Lower lobe of right lung (tissue), 2 donors: ENCODE measurements at places on chromosomes 12 and 14. TPM values are rescaled to one million over a fixed set of nuclear protein-coding genes. Genes with fewer than 3 reads are reported as not detected.

- DNase-seq, result no peak
- no peak overlapping the region for H3K4me3 ChIP-seq
- H3K27me3 ChIP-seq, result no peaks in the 10 kb centered on the region
Measured at GRCh38 chr14:59678352-59678751, 101.7 kb upstream of the CCDC175 start.

DNA sequence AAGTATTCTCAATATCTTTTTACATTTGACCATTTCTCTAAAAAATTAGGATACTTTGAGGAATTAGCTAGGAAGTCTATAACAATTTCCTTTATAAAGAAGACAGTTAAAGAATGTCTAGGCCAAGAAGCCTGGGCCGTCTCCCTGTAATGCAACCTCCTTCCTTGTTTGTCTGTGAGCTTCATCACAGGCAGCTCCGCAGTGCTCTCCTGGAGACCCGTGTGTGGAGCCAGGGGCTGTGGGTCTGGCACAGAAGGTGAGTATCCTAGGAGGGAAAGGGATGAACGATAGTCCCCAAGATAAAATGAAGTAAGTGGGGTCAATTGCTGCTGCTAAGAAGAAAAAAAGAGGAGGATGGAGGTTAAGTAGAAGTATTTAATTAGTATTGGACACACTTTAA, 31.8 kb upstream of the ATP23 start:
- H3K4me1 ChIP-seq, result peaks cover 7% of the 10 kb centered on the region
- H3K27me3 ChIP-seq, result no peaks in the 10 kb centered on the region
- H3K4me3 ChIP-seq, result no peak overlapping the region
- no peaks in the 10 kb centered on the region for H3K36me3 ChIP-seq

DNA sequence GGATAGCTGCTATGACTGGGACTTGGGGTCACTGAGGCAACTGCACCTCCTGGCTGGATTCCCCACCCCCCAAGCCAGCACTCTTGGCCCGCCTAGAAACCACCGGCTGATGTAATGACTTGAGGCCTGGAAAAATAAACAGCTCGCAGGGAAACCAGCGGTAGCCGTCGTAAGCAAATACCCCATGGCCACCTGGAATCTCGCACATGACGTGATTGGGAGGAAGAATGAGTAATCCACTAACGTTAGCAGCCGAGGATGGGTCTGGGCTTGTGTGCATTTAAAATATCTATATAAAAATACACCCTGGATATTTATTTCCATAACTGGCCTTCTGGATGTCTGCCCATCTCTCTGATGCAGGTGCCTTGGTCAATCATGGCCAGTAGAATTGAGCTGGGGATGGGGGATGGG, 120.1 kb downstream of the SMOC1 start:
- no peak for DNase-seq
- no peaks in the 10 kb centered on the region for H3K4me1 ChIP-seq
- H3K27ac ChIP-seq, result no peak overlapping the region
- H3K27me3 ChIP-seq, result peaks cover 5% of the 10 kb centered on the region
- H3K4me3 ChIP-seq, result no peak overlapping the region

GRCh38 chr14:78278464-78279250, 108.5 kb downstream of the NRXN3 start:
- no peaks in the 10 kb centered on the region for H3K36me3 ChIP-seq
- H3K27ac ChIP-seq, result no peak overlapping the region
- H3K4me1 ChIP-seq, result peaks cover 3% of the 10 kb centered on the region
- no peak overlapping the region for H3K4me3 ChIP-seq

GRCh38 chr14:86961106-86961716, 1031.8 kb downstream of the GALC start:
- no peak overlapping the region for H3K4me3 ChIP-seq
- DNase-seq, result no peak
- H3K27ac ChIP-seq, result no peak overlapping the region
- H3K27me3 ChIP-seq, result no peaks in the 10 kb centered on the region
- no peaks in the 10 kb centered on the region for H3K36me3 ChIP-seq

- H3K27ac ChIP-seq, result no peak overlapping the region
- no peaks in the 10 kb centered on the region for H3K27me3 ChIP-seq
- DNase-seq, result no peak
- H3K36me3 ChIP-seq, result no peaks in the 10 kb centered on the region
Measured at GRCh38 chr12:47307680-47308399, 228.1 kb upstream of the AMIGO2 start.

GRCh38 chr12:53074283-53074998, 4.7 kb downstream of the SPRYD3 start:
- H3K27ac ChIP-seq, result peak overlapping the region; percentile 46
- peaks cover 62% of the 10 kb centered on the region for H3K36me3 ChIP-seq
- no peaks in the 10 kb centered on the region for H3K27me3 ChIP-seq

DNA sequence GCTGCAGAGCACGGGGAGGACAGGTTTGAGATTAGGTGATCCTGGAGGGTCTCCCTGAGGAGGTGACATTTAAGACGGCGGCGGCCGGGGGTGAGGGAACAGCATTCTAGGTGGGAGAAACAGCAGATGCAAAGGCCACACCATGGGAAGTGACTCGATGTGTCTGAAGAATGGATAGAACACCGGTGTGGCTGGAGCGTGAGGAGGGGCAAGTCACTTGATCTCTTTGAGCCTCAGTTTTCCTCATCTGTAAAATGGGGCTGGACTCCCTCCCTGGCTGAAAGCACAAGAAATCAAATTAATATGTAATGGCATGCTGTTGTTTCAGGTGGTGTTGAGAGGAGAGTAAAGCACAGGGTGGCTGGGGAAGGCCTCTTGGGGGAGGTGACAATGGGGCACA, 10.0 kb upstream of the NCOR2 start:
- peaks cover 6% of the 10 kb centered on the region for H3K4me1 ChIP-seq
- H3K36me3 ChIP-seq, result no peaks in the 10 kb centered on the region
- no peaks in the 10 kb centered on the region for H3K27me3 ChIP-seq
- DNase-seq, result no peak

GRCh38 chr12:24500831-24501230, 448.1 kb downstream of the BCAT1 start:
- no peak overlapping the region for H3K4me3 ChIP-seq
- no peaks in the 10 kb centered on the region for H3K27me3 ChIP-seq
- no peaks in the 10 kb centered on the region for H3K36me3 ChIP-seq

DNA sequence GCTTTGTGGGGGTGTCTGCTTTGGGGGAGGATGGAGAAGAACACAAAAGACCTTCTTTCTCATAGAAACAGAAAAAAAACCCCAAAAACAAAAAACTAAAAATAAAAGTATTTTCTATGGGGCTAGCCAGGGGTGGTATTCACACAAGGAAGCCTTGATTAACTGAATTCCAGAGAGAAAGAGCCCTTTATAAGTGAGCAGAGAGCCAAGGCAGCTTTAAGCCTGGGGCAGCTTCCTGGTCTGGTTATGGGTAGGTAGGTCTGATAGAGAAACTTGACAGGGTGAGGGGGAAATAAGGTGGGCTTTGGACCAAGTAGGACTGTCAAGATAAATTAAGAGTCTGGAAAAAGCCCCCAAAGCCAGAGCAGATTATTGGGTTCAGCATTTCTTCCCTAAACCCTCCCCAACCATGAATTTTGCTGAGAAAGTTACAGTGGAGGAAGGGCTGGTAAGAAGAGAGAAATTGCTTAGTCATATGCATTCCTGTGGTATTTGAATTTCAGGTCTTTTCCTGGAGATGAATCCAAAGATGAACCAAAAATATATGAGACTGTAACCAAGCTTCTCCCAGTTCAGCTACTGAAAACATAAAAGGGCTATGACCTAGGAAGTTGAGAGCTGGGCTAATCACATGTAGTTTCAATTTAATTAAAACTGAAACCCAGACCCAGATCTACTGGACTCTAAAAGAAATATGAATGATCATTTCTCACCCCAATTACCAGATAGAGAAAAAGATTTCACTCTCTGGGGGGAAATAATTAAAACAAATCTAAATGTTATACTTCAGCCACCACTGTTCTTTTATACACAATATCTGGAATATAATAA, 144.8 kb downstream of the TBC1D30 start:
- no peaks in the 10 kb centered on the region for H3K4me1 ChIP-seq
- no peaks in the 10 kb centered on the region for H3K36me3 ChIP-seq
- no peak overlapping the region for H3K4me3 ChIP-seq
- no peaks in the 10 kb centered on the region for H3K27me3 ChIP-seq

- H3K4me3 ChIP-seq, result no peak overlapping the region
- H3K27me3 ChIP-seq, result no peaks in the 10 kb centered on the region
- no peaks in the 10 kb centered on the region for H3K36me3 ChIP-seq
- no peaks in the 10 kb centered on the region for H3K4me1 ChIP-seq
- DNase-seq, result no peak
- H3K27ac ChIP-seq, result no peak overlapping the region
Measured at GRCh38 chr14:53772936-53773335, 183.7 kb downstream of the BMP4 start.

- no peaks in the 10 kb centered on the region for H3K27me3 ChIP-seq
- no peak overlapping the region for H3K4me3 ChIP-seq
- H3K27ac ChIP-seq, result no peak overlapping the region
- H3K36me3 ChIP-seq, result no peaks in the 10 kb centered on the region
Measured at GRCh38 chr14:96135285-96135684, 69.4 kb upstream of the BDKRB2 start.

GRCh38 chr14:101823066-101823465, 61.6 kb downstream of the PPP2R5C start:
- DNase-seq, result no peak
- no peaks in the 10 kb centered on the region for H3K27me3 ChIP-seq
- H3K4me3 ChIP-seq, result peak overlapping the region; percentile 34
- peaks cover 7% of the 10 kb centered on the region for H3K36me3 ChIP-seq
- H3K27ac ChIP-seq, result peak overlapping the region; percentile 87
- peaks cover 58% of the 10 kb centered on the region for H3K4me1 ChIP-seq

DNA sequence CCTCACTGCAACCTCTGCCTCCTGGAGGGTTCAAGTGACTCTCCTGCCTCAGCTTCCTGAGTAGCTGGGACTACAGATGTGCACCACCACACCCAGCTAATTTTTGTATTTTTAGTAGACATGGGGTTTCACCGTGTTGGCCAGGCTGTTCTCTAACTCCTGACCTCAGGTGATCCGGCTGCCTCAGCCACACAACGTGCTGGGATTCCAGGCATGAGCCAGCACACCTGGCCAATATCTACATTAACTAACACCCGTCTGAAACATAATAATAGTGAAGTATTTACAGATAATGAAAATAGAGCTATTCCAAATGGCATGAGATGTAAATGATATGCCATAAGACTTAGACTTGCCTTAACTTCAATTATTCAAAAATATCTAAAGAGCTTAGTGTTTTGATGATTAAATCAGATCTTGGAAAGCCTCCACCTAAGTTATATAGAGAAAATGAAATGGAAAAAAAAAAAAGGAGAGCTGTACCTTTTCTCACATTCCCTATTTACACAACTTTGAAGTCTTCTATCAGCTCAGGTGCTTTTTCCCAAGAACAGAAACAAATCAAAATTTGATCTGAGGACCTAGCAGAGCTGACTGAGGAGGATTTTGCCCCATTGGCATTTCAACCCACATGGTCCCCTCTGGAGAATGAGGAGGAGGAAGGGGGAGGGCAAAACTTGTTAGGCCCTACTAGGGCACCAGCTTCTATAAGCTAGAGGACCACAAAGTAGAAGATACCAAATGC, 309.2 kb downstream of the PRKD1 start:
- H3K27me3 ChIP-seq, result no peaks in the 10 kb centered on the region
- no peak for DNase-seq
- no peaks in the 10 kb centered on the region for H3K4me1 ChIP-seq
- H3K27ac ChIP-seq, result no peak overlapping the region

GRCh38 chr12:124229520-124229919, 65.4 kb upstream of the RFLNA start:
- H3K27ac ChIP-seq, result no peak overlapping the region
- H3K27me3 ChIP-seq, result no peaks in the 10 kb centered on the region
- DNase-seq, result no peak
- H3K4me1 ChIP-seq, result peaks cover 23% of the 10 kb centered on the region
- H3K36me3 ChIP-seq, result no peaks in the 10 kb centered on the region

DNA sequence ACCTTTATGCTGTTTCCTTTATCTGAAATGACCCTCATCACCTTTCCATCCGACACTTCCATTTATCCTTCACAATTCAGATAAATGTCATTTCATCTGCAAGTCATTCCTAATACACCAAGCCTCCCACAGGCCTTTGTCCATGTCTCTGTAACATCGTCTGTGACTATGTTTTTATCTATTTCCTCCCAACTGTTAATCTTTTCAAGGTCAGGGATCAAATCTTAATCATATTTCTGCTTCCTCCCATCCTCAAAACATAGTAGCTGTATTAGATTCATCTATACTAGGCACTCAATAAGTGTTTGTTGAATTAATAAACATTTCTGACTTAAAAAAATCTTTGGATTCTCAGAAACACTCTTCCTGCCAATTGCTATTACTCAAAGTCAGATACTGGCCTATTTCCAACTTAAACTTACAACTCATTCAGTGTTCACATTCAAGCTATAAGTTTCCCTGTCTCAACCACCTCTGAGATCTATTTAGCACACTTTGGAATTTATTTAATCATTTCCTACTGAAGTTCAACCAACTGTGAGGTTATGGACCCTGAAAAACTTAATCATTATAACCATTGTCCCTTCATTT, 100.2 kb upstream of the ALX1 start:
- no peak overlapping the region for H3K27ac ChIP-seq
- H3K4me3 ChIP-seq, result no peak overlapping the region
- no peaks in the 10 kb centered on the region for H3K27me3 ChIP-seq

DNA sequence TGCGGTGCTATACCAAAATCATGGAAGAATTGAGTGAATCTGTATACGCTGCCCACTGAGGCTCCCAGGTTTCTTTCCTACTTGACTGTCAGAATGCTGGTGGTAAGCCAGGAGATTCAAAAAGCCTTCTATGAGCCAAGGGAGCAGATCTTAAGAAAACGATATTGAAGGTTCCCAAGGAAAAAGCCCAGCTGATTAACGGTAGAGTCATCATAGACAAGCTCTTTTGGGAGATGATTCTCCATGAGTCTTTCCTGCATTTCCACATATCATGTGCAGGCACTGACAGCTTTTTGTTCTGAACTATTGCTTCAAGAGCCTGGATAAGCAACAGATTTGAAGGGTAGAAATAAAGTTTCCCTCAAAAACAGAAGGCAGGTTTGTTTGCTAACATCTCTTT, 17.5 kb downstream of the SLC35F4 start:
- no peak for DNase-seq
- no peaks in the 10 kb centered on the region for H3K4me1 ChIP-seq
- no peak overlapping the region for H3K27ac ChIP-seq
- no peak overlapping the region for H3K4me3 ChIP-seq

GRCh38 chr12:132578826-132579225, 31.6 kb downstream of the LRCOL1 start:
- no peak for DNase-seq
- H3K4me3 ChIP-seq, result no peak overlapping the region
- peaks cover 49% of the 10 kb centered on the region for H3K36me3 ChIP-seq
- no peak overlapping the region for H3K27ac ChIP-seq
- no peaks in the 10 kb centered on the region for H3K27me3 ChIP-seq
- H3K4me1 ChIP-seq, result no peaks in the 10 kb centered on the region

- DNase-seq, result no peak
- no peak within 1 kb of the TSS for H3K4me3 ChIP-seq
- H3K27me3 ChIP-seq, result no peaks in the 10 kb centered on the region
- no peak within 1 kb of the TSS for H3K27ac ChIP-seq
- H3K4me1 ChIP-seq, result no peaks in the 10 kb centered on the region
Measured at GRCh38 chr12:10849425-10849878, at the start of gene PRR4. Gene PRR4 (minus strand): TSS chr12:10849475. CDS start chr12:10849437, 38 bp downstream.

GRCh38 chr12:105464406-105464805, 133.9 kb downstream of the C12orf75 start:
- no peaks in the 10 kb centered on the region for H3K36me3 ChIP-seq
- DNase-seq, result no peak
- no peak overlapping the region for H3K27ac ChIP-seq

RNASE11 gene
- not detected for total RNA-seq

ZNF10 gene
- total RNA-seq, result 7.7 TPM

P2RX7 gene
- total RNA-seq, result 20.5 TPM
